ENCODE measurements at places on chromosomes 4 and X. TPM values are rescaled to one million over a fixed set of nuclear protein-coding genes. Genes with fewer than 3 reads are reported as not detected.

GUCY1A1 gene
- 0.86 TPM for total RNA-seq

EXOSC9 gene
- 36.5 TPM for total RNA-seq

ATP1B4 gene
- not detected for total RNA-seq

TET2 gene
- total RNA-seq, result 18.1 TPM

SHOX gene
- total RNA-seq, result 2.2 TPM

KCTD8 gene
- total RNA-seq, result not detected

SNCA gene
- total RNA-seq, result 0.32 TPM

MAGEA9B gene
- total RNA-seq, result not detected

IL15 gene
- total RNA-seq, result 1.3 TPM

APELA gene
- total RNA-seq, result not detected

GLRA2 gene
- not detected for total RNA-seq

CYLC1 gene
- not detected for total RNA-seq

HTRA3 gene
- 13.0 TPM for total RNA-seq

Measured in articular chondrocyte of knee joint (primary cell).